ENCODE measurements at places on chromosomes 13 and 19. TPM values are rescaled to one million over a fixed set of nuclear protein-coding genes. Genes with fewer than 3 reads are reported as not detected.

- no peaks in the 10 kb centered on the region for H3K27me3 ChIP-seq
- peaks cover 12% of the 10 kb centered on the region for H3K4me1 ChIP-seq
- H3K36me3 ChIP-seq = no peaks in the 10 kb centered on the region
- H3K4me3 ChIP-seq = no peak overlapping the region
- H3K27ac ChIP-seq = no peak overlapping the region
- DNase-seq = no peak
Measured at GRCh38 chr19:44618640-44619357, 5.4 kb downstream of the IGSF23 start.

GRCh38 chr19:35307931-35308330 lies 16.0 kb downstream of the MAG start:
- DNase-seq = no peak
- no peak overlapping the region for H3K27ac ChIP-seq
- H3K36me3 ChIP-seq = no peaks in the 10 kb centered on the region
- H3K27me3 ChIP-seq = peaks cover 3% of the 10 kb centered on the region
- peaks cover 28% of the 10 kb centered on the region for H3K4me1 ChIP-seq

- H3K36me3 ChIP-seq = no peaks in the 10 kb centered on the region
- peaks cover 2% of the 10 kb centered on the region for H3K27me3 ChIP-seq
- DNase-seq = no peak
- H3K4me1 ChIP-seq = no peaks in the 10 kb centered on the region
- H3K27ac ChIP-seq = no peak overlapping the region
Measured at GRCh38 chr13:78382491-78382890, 220.9 kb downstream of the POU4F1 start.

DNA sequence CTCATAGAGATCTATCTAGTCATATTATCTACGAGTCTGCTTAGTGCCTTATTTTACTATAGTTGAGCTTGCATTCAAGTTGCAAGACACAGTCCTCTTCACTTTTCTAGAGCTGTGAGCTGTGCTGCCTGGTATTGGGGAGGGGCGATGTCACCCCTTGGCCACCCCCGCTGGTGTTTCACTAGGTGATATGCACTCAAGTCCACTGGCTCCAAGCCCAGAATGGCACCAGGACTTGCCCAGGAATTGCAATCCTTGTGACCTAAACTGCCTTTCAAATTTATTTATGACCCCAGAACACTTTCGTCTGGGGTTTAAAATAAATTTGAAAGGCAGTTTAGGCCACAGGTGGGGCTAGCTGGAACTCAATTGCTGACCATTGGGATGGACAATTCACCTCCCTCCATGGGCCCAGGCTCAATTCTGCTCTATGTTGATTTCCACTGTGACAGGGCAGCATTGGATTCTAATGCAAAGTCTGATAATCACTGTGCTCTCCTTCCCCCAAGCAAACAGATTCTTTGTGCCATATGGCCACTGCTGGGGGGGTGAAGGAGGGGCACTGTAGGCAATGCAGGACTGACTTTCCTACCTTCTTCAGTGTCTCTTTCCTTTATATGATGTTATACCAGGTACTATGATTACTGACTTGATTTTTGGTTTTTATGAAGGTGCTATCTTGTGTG lies 1244.2 kb upstream of the MIR17HG start:
- no peaks in the 10 kb centered on the region for H3K4me1 ChIP-seq
- no peak overlapping the region for H3K4me3 ChIP-seq
- no peaks in the 10 kb centered on the region for H3K27me3 ChIP-seq
- no peak overlapping the region for H3K27ac ChIP-seq

GRCh38 chr19:55196803-55197202 lies 12.5 kb downstream of the PTPRH start:
- DNase-seq = no peak
- H3K27me3 ChIP-seq = peaks cover 39% of the 10 kb centered on the region

DNA sequence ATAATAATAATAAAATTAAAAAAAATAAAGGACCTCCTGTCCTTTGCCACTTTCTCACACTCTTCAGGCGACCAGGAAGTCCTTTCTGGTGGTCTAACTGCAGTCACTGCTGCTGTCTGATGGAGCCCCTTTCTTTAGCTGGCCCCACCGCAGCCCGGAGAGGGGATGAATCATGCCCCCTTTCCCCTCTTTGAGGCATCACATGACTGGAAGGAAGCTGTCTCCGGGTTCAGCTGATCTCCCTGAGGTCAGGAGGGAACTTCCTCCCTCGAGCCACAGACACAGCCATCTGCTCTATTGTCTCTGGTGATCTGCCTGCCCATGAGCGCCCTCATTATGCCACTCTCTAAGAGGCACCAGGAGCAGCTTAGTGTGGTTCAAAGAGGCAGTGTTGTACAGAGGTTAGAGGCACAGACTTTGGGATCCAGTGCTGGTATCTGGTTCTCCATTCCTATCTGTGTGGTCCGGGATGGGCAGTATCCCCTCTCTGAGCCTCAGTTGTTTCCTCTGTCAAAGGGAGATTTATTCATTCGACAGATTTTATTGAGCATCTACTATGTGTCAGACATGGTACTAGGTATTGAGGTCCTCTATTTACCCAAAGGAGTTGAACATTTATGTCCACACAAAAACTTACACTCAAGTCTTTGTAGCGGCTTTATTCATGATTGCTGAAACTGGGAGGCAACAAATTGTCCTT lies 30.0 kb downstream of the VAV1 start:
- H3K4me1 ChIP-seq = no peaks in the 10 kb centered on the region
- H3K4me3 ChIP-seq = no peak overlapping the region
- no peaks in the 10 kb centered on the region for H3K36me3 ChIP-seq
- H3K27me3 ChIP-seq = peaks cover 16% of the 10 kb centered on the region
- no peak for DNase-seq

The ZNF610 gene
- total RNA-seq = 24.8 TPM

The ZNF418 gene
- total RNA-seq = 20.5 TPM

The ONECUT3 gene
- 41.9 TPM for total RNA-seq

The FUT3 gene
- total RNA-seq = not detected

The FPR3 gene
- total RNA-seq = not detected

The DAND5 gene
- not detected for total RNA-seq

All from progenitor cell of endocrine pancreas (in vitro differentiated cells).